ENCODE measurements at places on chromosomes 7 and 10. TPM values are rescaled to one million over a fixed set of nuclear protein-coding genes. Genes with fewer than 3 reads are reported as not detected.

The CCDC6 gene
- 18.6 TPM for total RNA-seq

The HOXA4 gene
- total RNA-seq: 3.1 TPM

The KCNMA1 gene
- total RNA-seq: 7.7 TPM

The SLC16A9 gene
- 1.3 TPM for total RNA-seq
